Karpas-422 (cell line): ENCODE measurements at places on chromosomes 12 and 14.

DNA sequence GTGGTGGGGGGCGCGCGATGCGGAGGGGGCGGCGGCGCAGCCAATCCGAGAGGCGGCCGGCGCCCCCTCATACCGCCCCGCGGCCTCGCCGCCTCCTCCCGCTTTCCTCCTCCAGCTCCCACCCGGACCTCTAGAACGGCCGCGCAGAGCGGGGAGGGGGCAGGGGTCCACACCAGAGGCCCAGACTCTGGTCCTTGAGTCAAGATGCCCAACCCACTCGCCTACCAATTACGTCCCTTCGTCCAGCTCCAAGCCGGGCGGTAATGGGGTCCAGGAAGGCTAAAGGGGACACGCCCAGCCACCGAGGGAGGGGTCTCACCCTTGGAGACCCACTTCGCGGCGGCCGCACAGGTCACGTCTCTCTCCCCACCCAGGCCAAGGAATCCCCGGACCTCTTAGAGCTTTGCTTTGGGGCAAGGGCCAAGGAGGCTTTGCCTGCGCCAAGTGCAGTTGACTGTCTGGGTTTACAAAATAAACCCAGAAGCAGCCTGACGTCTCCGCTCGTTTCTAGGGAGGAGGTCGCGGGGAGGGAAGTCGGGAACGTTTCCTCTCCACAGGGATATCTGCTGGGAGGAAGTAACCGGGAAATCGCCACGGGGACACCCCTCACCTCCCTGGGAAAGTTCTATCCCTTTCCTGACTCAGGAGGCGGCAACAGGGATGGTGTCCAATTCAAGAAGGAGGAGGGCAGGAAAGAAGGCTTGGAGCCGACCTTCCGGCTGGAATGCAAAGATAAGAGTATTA, 394 bp upstream of the AMIGO2 start:
- peak; percentile 63 for DNase-seq

DNA sequence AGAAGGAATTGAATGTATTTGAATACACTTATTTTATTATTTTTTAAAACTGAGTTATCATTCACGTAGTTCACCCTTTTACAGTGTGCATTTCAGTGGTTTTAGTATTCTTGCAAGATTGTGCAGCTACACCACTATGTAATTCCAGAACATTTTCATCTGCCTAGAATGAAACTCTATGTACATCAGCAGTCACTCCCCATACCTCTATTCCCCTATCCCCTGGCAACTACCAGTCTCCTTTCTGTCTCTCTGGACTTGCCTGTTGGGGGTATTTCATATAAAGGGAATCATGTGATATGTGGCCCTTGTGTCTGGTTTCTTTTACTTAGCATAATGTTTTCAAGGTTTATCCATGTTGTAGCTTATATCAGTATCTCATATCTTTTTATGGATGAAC, 96.8 kb downstream of the BORCS5 start:
- DNase-seq: no peak

DNA sequence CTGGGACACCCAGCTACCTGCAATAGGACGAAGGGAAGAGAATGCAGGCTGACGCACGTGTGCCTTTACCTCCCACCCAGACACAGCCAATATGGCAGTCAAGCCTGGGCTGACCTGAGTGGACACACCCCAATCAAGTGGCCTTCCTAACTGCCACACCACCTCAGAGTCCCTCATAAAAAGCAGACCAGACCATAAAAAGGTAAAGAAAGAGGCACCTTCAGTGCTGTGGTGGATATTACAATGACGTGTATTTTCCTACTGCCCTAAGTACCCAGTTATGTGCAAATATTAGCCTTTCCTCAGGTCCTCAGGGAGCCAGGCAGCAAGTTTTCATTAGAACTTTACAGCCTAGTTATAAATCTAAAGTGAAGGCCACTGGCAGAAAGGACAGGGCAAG, 75.8 kb downstream of the KCNK10 start:
- no peak for DNase-seq

DNA sequence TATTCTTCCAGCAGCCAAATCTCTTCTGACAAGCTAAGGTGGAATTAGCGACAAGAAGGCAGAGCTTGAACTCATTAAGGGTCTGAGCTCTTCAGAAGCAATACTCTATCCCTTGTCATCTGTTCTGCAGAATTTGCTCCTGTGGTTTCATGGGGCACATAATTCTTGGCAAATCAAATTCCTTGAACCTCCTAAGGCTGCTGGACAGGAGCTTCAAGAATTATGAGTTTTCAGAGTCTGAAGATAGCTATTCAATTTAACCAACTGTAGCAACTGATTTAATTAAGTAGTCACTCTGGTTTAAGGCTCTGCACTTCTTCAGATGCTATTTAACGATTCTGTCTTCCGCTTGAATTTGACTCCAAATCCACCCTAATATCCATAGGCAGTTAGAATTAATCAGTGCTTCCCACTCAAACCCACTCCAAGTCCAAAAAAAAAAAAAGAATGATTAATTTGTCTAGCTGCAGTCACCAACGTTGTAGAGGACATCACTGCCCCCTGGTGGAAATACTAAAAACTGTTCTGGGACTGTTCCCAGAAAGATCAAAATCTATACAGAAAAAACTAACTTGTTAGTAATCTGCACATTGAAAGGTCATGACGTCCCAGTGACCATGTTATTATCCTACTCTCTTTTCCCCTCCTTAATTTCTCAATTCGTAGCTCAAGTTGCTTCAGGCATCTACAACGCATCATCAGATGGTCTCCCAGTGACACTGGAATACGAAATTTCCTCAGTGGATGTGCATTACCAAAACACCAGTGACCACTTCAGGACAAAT, 169.9 kb downstream of the KIF21A start:
- DNase-seq: peak; percentile 78

GRCh38 chr14:78674820-78675219, 504.6 kb downstream of the NRXN3 start:
- no peak for DNase-seq

GRCh38 chr14:104082807-104083206, 2.7 kb upstream of the ASPG start:
- no peak for DNase-seq

GRCh38 chr14:57071639-57072038, 197.1 kb downstream of the EXOC5 start:
- DNase-seq: no peak

DNA sequence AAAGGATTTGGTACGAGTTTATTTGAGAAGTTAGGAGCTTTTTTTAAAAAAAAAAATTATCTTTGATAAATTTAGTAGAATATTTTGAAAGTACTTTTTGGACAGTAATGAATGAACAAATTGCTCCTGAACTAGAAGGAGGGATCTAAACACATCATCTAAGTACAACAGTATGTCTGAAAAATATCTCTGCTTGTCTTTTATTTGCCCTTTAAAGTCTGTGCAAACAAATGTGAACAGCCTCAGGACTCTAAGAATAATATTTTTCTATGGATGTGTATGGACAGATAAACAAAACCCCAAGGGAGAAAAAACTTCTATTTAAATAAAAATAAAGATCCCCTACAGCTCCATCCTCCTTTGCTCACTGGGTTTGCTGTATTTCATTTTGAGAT, 19.5 kb downstream of the FBXL14 start:
- peak; percentile 44 for DNase-seq

GRCh38 chr12:104667139-104667538, 210.4 kb downstream of the CHST11 start:
- DNase-seq: no peak

DNA sequence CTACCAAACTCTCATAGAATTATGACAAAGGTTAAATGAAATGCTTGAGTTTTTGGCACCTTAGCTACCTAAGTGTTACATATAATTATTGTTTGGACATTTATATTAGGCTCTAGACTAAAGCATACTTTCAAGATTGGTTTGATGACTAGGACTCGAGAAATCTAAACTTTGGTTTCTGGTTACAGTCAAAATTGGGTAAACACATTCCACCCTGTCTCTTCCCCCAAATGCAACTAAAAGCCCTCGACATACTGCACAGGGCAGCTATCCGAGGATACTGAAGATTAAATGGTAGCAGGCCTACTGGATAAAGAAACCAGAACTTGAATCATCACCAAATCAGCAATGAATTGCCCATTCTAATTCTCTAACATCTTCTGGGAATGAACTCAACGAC, 369.1 kb downstream of the PRKD1 start:
- DNase-seq: no peak

DNA sequence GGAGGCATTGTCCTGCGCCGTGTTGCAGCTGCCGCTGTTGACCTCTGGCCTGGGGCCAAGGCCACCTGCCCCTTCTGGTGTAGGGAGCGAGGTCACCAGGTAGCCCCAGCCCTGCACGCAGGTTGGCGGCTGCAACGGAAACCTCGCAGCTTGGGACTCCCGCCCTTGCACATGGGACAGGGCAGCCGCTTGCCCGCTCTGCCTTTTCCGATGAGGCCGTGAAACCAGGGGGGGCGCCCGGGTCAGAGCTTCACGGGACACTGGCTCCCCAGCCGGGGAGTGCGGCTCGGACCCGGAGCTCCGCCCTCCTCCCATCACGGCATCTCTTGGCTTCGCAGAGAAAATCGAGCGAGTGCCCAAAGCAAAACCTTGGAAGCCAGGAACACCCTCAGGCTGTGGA, 25.4 kb downstream of the DNAH10 start:
- no peak for DNase-seq

- DNase-seq: no peak
Measured at GRCh38 chr12:62458626-62459025, 8.0 kb upstream of the MON2 start.

DNA sequence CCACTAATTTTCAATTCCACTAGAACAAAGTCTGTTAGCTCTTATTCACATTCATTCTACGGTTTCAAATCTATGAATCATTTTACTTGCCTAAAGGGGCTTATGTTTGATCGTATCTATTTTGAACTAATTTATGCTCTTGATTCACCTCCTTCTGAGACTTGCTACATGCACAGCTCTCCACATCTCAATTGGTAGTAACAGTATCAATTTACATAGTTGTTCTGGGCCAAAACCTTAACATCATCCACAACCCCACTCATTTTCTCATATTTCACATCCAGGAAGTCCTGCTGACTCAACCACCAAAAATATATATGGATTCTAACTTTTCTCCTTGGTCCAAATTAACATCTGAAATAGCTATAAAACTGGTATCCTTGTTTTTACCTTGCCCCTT, 208.6 kb downstream of the RASSF9 start:
- no peak for DNase-seq

DNA sequence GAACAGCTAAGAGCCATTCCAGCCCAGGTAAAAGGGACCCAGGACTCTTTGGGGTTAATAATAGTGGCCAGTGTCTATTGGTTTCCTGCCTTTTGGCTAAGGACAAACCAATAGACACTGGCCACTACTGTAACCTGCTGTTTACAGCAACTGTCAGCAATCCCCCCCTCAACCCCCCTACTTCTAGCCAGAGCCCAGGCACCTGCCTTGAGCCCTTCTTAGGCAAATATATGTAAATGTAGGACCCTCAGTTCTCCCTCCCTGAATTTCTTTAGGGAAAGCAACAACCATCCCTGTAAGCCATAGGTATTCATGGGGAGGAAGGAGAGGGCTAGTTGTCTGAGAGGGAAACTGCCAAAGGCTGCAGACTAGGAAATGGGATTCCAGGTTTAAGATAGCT, 22.3 kb downstream of the HOXC4 start:
- DNase-seq: no peak
